ENCODE measurements at places on chromosomes 7 and 10.

- peak; percentile 27 for DNase-seq
Measured at GRCh38 chr10:114822444-114823076, 980 bp downstream of the FHIP2A start.

GRCh38 chr10:129689671-129690071 is 222.6 kb downstream of the MGMT start:
- no peak for DNase-seq

DNA sequence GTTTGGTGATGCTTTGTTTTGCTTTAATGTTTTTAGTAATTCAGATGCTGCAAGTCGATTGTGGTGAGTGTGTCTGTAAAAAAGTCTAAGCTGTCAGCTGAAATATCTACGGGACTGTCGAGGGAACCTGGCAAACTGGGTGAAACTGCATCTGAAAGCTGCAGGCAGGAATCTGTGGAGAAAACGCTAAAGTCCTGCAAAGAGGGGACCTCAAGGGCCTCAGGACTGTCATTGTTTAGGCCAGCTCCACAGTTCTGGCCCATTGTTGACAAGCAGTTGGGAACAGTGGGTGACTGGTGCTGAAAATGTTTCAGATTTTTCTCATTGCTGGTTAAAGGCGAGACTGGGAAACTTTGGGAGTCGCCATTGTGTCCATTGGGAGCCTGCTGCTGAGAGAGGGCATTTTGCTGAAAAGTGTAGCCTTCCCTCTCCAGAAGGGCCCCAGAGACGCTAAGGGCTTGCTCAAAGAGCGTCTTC is 1.8 kb downstream of the HOXA2 start:
- no peak for DNase-seq

DNA sequence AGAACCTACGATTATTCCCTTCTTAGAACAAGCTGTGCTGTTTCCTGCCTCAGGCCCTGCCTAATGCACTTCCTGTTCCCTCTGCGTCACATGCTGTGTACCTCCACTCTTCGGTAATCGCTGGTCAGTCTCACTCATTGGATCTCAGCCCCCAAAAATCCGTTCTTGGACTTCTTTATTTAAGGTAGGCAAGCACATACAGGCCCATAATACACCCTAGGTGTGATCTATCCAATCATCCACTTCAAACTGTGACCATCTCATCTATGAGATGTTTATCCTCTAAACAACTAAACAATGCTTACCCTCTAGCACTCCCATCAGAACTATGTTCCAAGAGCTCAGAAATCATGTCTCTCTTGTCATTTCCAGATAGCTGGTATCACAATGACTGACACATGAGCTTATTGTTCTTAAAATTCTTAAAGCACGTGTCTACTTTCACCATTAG is 83.9 kb downstream of the CADPS2 start:
- DNase-seq = no peak

- no peak for DNase-seq
Measured at GRCh38 chr10:79273604-79274003, 73.7 kb upstream of the PPIF start.

DNA sequence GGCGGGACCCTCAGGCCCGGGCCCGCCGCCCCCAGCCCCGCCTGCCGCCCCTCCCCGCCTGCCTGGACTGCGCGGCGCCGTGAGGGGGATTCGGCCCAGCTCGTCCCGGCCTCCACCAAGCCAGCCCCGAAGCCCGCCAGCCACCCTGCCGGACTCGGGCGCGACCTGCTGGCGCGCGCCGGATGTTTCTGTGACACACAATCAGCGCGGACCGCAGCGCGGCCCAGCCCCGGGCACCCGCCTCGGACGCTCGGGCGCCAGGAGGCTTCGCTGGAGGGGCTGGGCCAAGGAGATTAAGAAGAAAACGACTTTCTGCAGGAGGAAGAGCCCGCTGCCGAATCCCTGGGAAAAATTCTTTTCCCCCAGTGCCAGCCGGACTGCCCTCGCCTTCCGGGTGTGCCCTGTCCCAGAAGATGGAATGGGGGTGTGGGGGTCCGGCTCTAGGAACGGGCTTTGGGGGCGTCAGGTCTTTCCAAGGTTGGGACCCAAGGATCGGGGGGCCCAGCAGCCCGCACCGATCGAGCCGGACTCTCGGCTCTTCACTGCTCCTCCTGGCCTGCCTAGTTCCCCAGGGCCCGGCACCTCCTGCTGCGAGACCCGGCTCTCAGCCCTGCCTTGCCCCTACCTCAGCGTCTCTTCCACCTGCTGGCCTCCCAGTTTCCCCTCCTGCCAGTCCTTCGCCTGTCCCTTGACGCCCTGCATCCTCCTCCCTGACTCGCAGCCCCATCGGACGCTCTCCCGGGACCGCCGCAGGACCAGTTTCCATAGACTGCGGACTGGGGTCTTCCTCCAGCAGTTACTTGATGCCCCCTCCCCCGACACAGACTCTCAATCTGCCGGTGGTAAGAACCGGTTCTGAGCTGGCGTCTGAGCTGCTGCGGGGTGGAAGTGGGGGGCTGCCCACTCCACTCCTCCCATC is 82.7 kb downstream of the PAX2 start:
- peak; percentile 44 for DNase-seq

- no peak for DNase-seq
Measured at GRCh38 chr7:43341132-43341531, 228.7 kb downstream of the HECW1 start.

DNA sequence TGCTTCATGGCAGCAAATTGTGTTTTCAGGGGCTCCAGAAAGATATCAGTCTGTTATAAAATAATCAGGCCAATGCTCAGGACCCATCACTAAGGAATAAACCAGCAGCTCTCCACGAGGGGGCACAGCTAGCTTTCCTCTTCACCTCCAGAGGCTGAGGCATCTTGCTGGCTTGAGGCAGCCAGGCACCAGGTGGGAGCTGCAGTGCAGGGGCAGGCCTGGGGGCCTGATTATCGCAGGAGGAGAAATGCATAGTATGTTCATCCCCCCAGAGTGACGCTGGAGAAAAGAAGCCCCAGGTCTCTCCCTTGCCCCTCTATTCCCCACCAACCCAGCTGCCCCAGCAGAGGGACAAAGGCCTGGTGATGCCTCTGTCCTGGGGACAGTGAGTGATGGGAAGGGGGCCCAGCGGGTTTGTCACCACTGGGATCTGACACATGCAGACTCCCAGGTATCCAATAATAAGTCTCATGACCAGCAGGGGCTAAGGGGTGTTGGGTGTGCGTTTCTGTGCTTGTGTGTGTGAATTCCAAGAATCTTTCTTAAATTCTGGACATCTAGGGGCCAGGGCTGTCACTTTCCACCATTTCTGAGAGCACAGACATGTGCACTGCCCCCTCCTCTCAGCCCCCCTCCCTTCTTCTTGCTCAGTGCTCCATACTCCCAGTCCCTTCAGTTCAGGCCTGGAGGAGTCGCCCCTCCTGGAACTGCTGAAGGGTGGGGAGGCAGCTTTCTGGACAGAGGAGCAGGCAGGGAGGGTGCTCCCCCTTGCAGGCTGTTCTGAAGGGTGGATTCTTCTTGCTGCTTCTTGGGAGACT is 128.1 kb upstream of the FAM20C start:
- DNase-seq = peak; percentile 67

- peak; percentile 77 for DNase-seq
Measured at GRCh38 chr7:40329601-40330153, 194.9 kb downstream of the SUGCT start.

DNA sequence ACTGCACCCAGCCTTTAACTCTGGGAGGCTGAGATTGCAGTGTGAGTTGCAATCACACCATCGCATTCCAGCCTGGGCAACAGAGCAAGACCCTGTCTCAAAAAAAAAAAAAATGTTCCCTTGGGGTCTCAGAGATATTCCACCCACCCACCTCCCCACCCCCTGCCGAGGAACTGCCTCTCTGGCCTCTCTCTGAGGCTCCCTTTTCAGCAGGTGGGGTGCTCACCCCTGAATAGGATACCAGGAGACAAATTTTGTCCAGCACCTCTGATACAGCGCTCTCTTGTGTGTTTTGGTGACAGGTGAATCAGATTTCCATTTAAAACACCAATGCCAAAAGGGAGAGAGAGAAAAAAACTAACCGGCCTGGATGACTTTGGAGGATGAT is 92.6 kb upstream of the KIF5B start:
- no peak for DNase-seq

GRCh38 chr10:59285073-59285472 is 77.3 kb downstream of the FAM13C start:
- no peak for DNase-seq

DNA sequence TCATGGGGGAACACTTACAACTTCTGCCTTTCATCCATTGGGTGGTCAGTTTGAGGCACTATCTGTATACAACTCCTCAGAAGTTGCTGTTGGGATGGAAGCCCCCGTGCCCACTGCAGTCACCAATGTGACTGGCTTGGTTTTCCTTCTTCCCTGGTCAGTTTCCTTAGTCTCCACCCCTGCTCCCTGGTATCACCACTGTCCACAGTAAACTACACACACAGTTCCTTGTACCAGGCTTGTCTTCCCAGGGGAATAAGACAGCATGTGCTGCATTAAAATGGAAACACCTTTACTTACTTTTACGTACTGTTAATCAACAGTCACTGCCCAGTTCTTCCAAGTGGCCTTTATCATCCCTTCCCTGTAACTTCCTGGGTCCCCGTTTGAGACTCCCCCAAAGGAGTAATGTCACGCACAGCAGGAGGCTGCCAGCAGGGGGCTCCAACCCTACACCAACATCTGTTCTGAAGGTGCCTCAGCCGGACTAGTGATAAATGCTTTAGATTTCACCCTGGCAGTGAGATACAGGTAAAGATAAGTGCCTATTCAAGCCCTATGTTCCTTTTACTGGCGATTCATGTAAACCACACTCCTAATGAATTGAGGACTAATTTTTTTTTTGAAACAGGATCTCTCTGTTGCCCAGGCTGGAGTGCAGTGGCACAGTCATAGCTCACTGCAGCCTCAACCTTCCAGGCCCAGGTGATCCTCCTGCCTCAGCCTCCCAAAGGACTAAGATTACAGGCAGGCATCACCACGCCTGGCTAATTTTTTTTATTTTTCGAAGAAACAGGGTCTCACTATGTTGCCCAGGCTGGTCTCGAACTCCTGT is 45.3 kb upstream of the PIK3AP1 start:
- peak; percentile 78 for DNase-seq

GRCh38 chr10:62258926-62259325 is 9.7 kb downstream of the RTKN2 start:
- DNase-seq = no peak

DNA sequence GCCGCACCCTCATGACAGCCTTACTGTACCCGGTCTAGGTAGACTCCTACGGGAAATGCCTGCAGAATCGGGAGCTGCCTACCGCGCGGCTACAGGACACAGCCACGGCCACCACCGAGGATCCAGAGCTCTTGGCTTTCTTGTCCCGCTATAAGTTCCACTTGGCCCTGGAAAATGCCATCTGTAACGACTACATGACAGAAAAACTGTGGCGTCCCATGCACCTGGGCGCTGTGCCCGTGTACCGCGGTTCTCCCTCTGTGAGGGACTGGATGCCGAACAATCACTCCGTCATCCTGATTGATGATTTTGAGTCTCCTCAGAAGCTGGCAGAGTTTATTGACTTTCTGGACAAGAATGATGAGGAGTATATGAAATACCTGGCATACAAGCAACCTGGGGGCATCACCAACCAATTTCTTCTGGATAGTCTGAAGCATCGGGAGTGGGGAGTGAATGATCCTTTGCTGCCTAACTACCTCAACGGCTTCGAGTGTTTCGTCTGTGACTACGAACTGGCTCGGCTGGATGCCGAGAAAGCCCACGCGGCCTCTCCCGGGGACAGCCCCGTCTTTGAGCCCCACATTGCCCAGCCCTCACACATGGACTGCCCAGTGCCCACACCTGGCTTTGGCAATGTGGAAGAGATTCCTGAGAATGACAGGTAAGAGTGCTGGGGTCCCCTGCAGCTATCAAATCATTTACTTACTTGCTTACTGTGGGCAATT is 8.5 kb upstream of the CHCHD1 start:
- no peak for DNase-seq

DNA sequence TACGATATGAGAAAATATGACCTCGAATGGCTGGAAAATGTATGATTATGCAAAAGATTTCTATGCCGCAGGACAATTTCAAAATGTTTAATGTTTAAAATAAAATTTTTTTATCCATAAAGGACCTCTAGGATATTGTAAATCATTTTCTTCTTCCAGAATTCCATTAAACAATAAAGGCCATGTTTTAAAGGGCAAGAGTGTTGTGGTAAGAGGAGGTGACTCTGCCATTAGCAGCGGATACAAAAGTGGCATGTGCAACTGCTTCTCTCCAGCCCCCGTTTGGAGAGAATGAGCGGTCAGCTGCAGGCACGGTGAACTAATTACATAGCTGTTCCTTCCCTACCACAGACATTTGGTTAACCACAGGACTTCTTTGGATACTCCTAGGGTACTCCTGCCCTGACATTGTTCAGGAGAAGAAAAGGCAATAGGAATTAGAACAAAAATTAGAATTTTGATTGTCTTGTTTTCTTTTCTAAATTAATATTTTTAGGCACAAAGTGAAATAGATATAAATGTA is 63.8 kb downstream of the HBP1 start:
- peak; percentile 40 for DNase-seq

- no peak for DNase-seq
Measured at GRCh38 chr10:119362122-119362521, 154.8 kb downstream of the GRK5 start.

DNA sequence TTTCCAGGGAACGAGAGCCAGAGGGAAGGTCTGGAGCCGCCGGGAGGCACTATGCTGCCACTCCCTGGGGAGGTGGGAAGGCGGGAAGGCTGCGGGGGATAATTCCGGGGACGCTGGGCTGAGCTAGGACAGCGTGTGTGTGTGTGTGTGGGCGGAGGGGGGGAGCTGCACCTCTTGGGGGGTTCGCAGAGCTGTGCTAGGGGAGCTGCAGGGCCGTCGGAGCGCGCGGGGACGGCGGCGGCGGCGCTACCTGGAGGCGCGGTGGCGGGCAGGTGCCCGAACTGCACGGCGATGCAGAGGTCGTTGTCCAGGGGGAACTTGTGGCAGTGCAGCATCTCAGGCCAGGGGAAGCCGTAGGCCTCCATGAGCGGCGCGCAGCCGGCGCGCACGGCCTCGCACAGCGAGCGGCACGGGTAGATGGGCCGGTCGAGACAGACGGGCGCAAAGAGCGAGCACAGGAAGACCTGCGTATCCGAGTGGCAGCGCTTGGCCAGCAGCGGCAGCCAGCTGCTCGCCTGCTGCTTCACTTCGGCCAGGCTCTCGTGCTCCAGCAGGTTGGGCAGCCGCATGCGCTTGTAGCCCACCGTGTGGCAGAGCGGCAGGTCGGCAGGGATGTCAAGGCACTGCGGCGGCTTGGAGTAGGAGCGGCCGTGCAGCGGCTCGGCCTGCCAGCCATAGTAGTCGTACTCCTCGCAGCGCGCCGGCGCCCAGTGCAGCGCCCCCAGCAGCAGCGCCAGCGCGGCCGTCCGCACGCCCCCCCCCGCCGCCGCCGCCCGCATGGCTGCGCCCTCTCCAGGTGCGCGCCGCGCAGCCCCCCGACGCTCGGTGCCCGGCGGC is 526 bp downstream of the SFRP5 start:
- peak; percentile 26 for DNase-seq

DNA sequence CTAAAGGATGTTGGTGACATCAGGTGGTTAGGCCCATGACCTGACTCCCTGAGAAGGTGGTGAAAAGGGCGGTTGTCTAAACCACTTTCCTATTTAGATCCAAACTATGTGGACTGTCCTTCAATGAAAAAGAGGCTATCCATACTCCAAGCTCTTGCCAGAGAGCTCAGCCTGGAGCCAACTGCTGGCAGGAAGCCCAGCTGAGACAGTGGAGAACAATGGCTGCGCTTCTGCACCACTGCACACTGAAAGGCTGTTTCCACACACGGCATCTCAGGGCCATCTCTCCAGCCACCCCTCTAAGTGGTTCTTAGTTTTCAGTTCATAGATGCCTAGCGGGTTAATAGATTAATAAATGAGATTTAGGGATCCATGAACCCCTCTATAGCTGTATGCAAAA is 488.8 kb upstream of the ZMIZ1 start:
- DNase-seq = no peak
